SK-N-MC (cell line): ENCODE measurements at places on chromosomes 1 and 21.

- no peak for DNase-seq
Measured at GRCh38 chr1:71072273-71072672, 8.6 kb downstream of the ZRANB2 start.

GRCh38 chr1:210200124-210200736 lies 32.4 kb upstream of the SERTAD4 start:
- DNase-seq, result peak; percentile 62

DNA sequence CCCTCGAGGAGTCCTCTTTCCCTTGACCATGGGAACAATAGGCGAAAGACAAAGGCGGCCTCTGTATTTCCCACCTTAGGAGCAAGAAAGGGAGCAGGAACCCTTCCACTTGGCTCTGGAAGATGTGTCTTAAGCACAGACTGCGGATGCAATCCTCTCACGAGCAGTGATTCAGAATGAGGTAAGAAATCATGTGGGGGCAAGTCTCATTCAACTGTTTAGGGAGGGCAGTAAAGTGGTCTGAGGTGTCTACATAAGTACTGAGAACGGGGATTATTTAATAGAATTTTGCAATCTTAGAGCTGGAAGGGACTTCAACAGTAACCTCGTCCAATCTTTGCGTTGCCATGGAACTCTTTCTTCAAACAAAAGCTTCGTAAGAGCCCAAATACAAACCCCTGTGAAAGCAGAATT lies 1.6 kb upstream of the DYRK3 start:
- no peak for DNase-seq

DNA sequence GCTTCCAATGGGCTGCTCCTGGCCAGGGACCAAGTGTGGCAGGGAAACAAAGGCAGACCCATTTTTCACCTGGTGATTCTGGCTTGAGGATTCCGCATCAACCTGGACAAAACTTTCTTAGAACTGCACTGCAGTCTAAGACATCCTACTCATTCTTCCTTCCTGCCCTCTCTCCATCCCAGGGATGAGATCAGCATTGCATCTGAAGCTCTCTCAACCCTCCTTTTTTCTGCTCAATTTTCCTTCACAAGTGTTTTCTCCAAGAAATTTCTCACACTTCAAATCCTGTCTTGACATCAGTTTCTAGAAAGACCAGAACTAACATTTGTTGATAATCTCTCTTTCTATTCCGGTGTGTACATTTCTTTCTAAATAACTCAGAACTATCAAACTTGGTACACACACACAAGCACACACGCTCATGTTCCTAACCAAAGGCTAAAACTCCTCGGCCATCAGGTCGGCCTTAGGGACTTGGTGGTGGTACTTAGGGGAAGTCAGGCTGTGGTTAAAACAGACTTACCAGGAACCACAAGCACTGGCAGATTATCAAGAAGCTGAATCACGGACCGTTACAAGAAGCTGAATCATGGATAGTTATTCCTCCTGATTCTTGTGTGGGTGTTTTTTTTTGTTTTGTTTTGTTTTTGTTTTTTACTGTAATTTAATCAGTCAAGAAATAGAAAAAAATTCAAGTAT lies 21.0 kb upstream of the CXADR start:
- no peak for DNase-seq

DNA sequence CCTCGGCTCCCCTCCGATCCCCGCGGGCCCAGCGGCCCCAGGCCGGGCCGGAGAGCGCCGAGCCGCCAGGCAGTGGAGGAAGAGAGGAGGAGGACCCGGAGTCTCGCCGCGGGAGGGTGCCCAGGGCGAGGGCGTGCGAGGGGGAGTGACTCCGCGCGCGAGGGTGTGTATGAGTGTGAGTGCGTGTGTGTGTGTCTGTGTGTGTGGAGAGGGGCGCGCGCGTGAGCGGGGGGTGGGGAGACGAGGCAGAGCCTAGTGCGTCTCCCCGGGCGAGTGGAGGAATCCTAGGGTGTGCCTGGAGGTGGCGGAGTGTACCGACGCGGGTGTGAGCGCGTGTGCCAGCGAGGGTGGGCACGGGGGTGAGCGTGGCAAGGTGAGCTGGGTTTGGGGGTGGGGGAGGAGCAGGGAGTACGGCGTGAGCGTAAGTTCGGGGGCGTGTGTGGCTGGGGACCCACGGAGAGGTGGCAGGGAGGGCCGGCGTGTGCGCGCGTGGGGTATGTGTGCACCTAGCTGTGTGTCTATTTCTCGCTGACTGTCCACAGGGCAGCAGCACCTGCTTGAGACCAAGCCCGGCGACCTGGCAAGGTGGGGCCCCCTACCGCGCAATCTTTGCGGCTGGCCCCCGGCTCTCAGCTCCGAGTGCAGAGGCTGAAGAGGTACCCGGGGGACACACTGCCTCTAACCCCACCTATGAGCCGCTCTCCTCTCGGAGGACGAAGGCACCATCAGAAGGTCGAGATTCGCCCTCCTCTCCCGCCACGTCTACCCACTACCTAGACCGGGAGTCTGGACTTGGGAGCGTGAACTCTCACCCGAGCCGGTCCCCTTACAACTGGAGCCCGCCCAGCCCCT lies 784 bp upstream of the KCND3 start:
- no peak for DNase-seq

DNA sequence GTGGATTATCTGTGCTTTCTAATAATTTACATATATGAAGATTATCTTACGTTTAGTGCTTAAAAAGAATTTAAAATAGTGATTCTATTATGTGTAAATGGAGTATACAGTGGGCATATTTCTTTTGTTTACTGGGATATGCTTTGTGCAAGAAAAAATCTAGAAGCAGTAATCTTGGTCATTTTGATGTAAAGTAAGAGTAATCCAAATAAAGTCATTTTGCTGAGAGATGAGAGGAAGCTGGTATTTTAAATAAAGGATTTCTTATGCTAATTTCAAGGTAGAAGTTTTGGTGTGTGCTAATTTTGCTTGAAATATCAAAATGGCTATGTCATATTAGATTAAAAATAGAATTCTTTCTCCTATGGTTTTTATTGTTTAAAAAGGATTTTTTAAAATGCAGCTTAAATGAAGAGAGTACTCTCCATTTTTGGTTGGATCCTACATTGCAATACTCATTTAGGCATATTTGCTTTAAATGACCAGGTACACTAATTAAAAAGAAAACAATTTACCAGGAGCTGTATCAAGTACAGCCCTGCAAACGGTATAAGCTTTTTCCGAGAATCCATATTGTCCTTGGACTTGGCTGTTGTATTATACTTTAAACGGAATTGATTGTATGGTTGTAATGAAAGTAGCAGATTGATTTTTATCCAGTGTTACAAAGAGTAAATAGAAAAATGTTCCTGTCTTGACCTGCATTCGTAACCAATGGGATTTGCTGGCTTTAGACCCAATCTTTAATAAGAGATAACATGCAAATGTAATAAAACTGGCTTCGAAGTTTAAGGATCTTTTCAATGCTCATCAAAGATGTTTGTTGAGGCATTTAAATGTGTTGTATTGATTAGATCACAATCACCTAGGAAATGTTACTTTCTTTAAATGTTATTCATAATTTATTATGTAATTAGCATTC lies 574.7 kb downstream of the USP25 start:
- DNase-seq, result no peak

DNA sequence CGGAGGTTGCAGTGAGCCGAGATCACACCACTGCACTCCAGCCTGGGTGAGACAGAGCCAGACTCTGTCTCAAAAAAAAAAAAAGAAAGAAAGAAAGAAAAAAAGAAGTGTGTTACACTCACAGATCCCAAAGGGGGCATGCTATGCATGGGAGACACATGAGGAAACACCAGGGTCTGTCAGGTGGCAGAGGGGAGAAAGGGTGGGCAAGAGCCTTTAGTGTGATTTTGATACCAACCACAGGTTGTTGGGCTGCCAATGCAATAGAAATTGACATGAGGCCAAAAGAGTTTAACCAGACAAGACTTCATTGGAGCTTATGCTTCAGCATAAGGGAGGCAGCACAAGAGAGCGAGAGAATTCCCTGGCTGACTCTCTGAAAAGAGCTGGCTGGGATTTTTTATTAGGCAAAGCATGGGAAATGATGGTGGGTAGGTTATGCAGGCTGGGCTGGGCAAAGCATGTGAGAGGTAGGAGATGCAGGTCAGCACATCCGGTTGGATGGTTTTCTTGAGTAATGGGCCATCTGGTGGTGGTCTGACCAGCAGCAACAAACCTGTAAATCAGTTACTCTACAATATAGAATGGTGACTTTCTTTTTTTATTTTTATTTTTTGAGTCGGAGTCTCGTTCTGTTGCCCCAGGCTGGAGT lies 11.7 kb upstream of the EXTL1 start:
- no peak for DNase-seq

GRCh38 chr1:198265073-198265661 lies 108.4 kb downstream of the NEK7 start:
- no peak for DNase-seq

DNA sequence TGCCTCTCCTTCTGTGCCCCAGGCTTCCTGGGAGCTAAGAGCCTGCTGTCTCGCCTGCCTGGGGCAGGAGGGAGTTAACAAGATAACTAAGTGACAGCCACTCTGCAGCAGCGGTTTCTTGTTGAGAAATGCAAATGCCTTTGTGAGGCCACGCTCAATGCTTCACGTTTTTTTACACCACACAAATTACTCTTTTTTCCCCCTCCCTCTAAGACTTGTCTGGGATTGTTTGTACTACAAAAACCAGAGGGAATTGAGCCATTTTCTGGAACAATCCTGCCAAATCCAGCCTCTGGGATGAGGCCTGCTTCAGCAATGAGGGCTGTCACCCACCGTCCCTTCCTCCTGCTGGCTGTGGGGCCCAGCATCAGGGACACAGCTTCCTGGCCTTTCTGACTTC lies 119.6 kb downstream of the ACTL8 start:
- no peak for DNase-seq

DNA sequence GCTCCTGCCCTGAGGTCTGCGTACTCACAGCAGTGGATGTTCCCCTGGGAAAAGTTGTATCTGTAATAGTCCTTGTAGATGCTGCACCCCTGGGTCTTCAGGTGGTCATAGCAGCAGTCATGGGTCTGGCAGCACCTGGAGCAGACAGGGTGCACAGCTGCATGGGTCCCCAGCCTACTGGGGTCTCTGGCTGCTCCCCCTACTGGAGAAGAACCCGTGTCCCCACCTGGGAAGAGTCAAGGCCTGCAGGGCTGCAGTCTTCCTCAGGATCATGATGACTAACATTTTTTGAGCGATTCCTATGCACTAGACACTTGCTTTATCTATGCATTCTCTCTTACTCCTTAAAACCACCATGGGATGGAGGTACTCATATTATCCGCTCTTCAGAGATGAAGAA lies 3.9 kb downstream of the PLA2G2D start:
- no peak for DNase-seq

DNA sequence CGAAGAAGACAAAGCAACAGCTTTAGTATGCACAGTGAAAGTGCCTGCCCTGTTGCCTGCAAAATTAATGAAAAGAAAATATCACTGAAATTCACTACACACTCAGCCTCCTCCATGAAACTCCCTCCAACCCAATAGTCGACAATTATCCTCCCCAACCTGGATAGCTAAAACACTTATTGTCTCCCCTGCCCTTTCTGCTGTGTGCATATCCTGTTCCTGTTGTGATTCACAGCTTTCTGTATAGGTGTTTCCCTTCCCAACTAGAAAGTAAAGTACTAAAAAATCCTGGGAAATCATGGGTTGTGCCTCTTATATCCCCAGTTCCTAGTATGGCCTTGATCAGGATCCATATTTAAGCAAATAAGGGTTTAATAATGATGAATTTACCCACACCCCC lies 412.1 kb downstream of the LTN1 start:
- DNase-seq, result no peak

DNA sequence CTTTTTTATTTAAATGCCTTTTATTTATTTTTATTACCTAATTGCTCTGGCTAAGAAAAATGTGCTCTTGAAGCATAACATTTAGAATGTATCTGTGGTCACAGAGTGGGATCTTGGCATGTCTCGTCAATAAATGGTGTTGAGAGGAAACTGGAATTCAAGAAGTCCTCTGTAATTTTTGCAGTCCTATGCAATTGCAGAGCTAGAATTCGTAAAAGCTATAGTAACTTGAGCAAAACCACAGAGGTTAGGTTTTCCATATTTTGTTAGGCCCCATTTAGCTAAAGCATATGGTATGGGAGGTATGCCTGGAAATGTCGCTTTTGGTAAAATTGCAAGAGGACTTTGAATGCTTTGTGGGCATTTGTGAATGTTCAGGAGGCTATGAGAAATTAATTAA lies 466.7 kb upstream of the NFIA start:
- no peak for DNase-seq

GRCh38 chr1:41659903-41660302 lies 175.4 kb upstream of the EDN2 start:
- no peak for DNase-seq

DNA sequence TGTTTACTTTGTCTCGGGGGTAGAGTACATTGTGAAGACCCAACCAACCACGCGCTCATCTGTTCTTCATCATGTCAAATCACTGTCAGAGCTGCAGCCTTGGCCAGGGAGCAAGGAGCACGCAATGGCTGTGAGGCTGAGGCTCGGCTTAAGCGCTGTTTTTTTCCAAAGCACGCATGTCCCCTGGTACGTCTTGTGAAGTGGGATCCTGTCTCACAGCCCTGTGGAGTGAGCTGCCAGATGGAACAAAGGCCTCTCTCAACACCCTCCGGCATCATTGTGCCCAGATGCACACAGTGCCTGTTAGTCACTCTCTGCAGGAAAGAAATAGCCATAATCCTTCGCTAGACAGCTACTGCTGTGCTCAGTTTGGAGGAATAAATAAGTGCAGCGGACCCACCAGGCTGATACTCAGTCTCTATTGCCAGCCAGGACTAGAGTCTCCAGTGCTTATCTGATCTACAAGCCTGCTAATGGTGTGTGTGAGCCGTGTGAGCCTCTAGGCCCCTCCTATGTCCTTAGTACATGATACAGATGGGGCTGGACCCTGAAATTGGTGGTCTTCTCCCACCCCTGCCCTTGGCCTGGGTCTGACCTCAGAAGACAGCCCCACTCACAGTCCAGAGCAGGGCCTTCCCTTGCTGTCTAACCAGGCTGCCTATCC lies 91.3 kb upstream of the COA6 start:
- no peak for DNase-seq

DNA sequence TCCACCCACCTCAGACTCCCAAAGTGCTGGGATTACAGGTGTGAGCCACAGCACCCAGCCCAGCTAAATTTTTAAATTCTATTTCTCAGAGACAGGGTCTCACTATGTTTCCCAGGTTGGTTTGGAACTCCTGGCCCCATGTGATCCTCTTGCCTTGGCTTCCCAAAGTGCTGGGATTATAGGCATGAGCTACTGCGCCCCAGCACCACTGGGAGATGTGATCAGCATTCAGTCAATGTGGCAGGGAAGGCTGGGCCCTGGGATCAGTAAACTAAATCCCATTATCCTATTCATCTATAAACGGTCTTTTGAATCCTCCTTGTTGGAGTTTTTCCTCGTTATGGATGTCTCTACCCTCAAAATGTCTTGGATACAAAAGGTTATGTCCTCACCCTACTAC lies 113.5 kb downstream of the PGBD5 start:
- no peak for DNase-seq

DNA sequence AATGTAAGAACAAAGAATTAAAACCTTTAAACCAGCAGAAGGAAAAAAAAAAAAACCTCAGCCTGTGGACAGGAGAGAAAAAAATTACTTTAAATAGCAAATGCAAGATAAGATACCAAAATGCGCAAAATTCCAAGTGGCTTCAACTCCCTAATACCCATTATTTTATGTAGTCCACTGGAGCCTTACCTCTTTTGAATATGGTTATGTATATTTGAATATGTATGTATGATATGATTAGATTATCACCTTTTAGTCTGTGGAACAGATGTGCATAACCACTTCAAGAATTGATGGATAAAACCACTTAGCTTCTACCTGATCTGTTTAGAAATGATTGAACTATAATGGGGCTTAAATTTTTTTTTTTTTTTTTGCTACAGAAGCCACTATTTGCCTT lies 52.4 kb upstream of the C1orf115 start:
- no peak for DNase-seq
